Hematopoietic multipotent progenitor cell treated with erythropoietin and hydrocortisone succinate and interleukin-3 and kit ligand, for 6 days (in vitro differentiated cells): ENCODE measurements at places on chromosomes 3 and 15.

- no peak for DNase-seq
These were observed 66.7 kb downstream of the ARHGAP31 start for GRCh38 chr3:119360736-119361462.

GRCh38 chr3:57787867-57788623 lies 31.9 kb downstream of the SLMAP start:
- peak; percentile 83 for DNase-seq

- peak; percentile 49 for DNase-seq
These were observed 4.6 kb downstream of the MYH15 start for GRCh38 chr3:108505811-108506210.

GRCh38 chr3:61927332-61927731 lies 366.0 kb downstream of the PTPRG start:
- DNase-seq, result no peak

DNA sequence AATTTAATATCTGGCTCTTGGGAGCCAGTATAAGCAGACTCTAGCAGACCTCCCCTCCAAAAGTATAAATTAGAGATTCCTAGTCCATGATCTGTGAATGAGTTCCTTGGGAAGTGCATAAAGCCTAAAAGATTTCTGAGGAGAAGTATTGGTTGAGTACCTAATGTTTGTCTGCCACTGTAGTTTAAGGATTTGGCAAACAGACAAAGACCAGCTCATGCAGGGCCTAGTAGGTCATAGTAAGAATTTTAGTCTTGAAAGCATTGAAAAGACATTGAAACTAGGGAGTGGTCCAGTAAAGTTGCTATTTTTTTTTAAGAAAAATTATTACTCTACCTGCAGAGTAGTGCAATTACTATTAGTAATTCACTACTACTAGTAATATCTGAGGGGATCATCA lies 67.5 kb downstream of the SPRED1 start:
- DNase-seq, result no peak

GRCh38 chr3:29747991-29748390 lies 467.1 kb downstream of the RBMS3 start:
- DNase-seq, result no peak

GRCh38 chr3:135806317-135806716 lies 159.2 kb upstream of the PPP2R3A start:
- no peak for DNase-seq

DNA sequence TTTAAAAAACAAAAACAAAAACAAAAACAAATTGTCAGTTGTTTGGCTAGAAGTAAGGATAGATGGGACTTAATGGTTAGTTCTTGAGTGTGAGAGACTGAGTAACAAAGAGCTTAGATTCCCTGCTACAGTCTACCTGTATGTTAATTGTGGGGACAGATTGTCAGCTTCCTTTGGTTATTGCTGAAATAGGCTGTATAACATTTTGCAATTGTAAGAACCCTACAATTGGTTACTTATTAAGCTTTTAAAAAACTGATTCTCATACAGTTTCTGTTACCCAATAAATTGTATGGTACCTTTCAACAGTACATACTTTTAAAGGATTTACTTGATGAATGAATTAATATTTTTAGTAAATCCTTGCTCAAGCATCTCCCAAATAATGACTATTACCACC lies 35.3 kb downstream of the CLASP2 start:
- DNase-seq, result no peak

DNA sequence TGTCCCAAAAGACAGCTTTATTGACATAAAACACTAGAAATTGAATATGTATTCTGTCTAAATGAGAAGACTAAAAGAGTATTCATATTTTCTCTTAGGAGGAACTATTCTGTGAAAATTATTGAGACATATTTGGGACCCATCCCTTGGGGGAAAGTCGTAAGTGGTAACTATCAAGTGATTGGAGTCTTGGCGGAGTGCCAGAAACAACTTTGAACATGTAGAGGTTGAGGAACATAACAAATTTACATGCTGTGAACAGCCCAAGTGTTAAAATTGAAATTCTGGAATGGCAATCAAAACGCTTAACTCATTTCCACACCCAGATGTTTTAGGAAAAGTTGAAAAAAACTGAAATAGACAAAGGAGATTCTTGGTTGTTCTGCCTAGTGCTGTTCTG lies 1034.6 kb downstream of the NSUN3 start:
- DNase-seq, result peak; percentile 3

- DNase-seq, result no peak
These were observed 18.0 kb upstream of the EBLN2 start for GRCh38 chr3:73043414-73043813.

- no peak for DNase-seq
These were observed 157.9 kb downstream of the BBX start for GRCh38 chr3:107680698-107681097.

- DNase-seq, result no peak
These were observed 118.7 kb downstream of the TMEM266 start for GRCh38 chr15:76178296-76179000.
